KG1 (cell line): ENCODE measurements at places on chromosomes 1 and 21.

DNA sequence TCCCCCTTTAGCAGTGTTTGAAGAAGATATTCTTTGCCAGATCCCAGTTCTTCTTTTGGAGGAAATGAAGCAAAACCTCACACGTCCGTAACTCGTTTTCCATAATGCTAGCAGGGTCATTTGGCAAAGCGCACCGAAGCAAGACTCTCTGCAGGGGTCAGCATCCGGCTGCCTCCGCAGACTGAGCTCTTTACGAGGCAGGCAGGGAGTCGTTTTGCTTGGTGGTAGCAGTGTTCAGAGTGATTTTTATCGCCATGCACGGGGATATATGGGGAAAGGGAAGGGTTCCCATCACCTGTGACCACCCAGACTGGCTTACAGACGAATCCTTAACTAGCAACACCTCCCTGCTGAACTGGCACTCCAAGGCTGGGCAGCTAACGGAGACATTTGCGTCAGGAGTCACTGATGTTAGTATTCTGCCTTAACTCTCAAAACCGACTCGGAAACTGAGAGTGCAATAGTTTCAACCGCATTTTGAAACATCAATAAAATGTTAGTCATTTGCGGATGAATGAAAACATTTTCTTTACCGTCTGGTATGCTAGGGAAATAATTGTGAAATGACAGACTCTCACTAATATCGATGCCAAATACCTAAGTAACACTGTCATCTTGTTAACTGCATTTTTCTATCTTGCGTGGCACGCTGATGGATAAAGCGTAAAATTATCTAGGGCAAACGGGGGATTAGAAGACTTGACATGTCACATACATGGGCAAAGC, 2.2 kb upstream of the NEGR1 start:
- no peak for DNase-seq

GRCh38 chr1:232221802-232222499, 408.0 kb downstream of the SIPA1L2 start:
- DNase-seq, result no peak

DNA sequence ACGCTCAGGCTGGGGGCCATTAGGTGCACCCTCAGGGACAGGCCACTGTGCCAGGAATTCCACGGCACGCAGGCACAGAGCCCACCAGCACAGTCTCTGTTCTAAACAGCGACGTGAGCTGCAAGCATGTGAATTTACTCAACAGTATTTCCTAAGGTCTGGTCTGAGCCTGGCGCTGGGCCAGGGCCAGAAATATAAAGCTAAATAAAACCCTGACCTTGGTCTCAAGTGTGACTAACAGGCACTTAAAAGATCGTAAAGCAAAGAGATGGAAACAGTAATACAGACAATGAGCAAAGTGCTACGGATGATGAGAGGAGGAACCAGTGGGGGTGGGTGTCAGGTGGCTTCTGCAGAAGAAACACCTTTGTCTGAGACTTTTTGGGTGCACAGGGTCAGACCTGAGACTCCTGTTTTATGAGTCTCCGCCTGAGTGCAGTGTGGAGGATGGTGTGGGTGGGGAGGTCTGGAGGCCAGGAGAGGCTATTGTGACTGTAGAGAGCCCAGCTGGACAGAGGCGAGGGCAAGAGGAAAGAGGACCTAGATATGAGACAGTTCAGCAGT, 53.4 kb upstream of the EDN2 start:
- DNase-seq, result no peak

- DNase-seq, result no peak
Measured at GRCh38 chr1:223763881-223764280, 51.5 kb downstream of the CAPN2 start.

GRCh38 chr1:245317217-245317616, 162.4 kb downstream of the KIF26B start:
- DNase-seq, result no peak
